Stimulated activated CD8-positive, alpha-beta memory T cell treated with anti-CD3 and anti-CD28 coated beads, Interleukin-7, amount 100 ng/mL, for 24 hours (primary cell): ENCODE measurements at places on chromosomes 4 and X.

GRCh38 chrX:9788911-9789310 lies 2.7 kb downstream of the SHROOM2 start:
- DNase-seq, result no peak

GRCh38 chr4:123953566-123953965 lies 557.0 kb downstream of the SPRY1 start:
- DNase-seq, result no peak

DNA sequence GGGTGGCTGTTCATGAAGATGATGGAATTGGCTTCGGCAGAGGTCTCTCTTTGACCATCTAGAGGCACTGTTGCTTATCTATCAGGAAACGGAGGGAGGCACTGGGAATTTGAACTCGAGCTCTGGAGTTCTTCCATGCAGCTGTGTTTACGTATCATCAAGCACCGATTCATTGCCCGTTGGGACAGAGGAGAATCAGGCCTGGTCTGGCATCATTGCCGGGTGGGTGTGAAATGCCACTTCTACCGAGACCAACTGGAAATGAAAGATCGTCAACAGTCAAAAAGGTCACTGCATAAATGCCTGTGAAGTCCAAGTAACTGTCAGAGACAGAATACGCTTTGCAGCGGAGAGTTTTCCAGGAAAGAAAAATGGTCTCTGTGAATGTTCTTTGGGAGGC lies 166.9 kb downstream of the ASMT start:
- no peak for DNase-seq

DNA sequence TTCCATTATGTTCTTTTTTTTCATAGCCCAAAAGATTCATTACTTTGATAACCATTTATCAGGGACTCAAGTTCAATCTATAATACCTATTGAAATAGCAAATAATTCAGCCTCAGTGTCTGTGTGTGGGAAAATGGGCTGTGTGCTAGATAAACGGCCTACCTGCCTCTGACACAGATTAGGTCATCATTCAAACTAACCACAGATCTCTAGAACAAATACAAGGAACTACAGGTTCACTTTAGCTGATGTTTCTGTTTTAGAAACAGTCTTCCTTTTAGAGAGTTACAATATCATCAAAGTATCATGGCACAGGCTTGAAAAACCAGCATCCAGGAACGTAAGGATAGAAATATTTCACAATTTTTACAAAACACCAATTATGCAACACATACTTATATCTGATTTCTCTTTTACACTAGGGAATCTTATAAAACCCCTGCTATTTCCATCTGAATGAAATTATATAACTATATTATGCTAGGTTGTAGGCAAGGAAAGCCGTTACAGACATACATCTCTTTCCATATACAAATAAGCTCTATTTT lies 56.6 kb upstream of the MAB21L2 start:
- DNase-seq, result no peak

DNA sequence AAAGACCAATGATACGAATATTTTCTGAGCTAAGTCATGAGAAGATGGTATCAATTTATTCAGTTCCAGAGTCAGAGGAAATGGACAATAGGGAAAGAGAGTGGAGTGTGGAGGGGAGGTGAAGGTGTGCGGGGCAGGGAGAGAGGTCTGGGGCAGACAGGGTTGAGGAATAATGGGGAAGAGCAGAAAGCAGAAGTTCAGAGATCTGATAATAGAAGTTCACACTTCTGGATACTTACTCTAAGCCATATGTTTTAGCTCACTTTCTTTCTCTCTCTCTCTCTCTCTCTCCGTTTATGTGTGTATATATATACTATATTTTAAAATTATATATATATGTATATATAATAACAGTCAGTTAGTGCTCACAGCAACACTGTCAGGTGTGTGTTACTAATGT lies 40.4 kb downstream of the FOXR2 start:
- DNase-seq, result no peak

DNA sequence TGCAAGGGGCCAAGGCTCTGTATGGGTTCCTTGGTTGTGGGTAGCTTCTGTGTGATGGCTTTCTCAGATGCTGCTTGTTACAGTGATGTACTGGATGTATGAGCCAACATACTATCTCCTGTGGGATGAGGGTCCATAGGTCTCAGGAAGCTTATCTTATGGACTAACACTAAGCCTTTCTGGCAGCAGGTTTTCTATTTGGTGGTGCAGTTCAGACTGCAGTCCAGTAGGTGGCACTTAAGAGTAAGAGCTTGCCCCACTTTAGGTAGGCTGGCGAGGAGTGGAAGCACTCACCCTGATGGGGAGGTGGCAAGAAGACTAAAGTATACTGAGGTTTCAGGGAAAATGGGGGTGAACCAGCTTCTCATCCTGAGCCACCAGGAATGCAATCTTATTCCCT lies 306.7 kb upstream of the MAOA start:
- peak; percentile 3 for DNase-seq

DNA sequence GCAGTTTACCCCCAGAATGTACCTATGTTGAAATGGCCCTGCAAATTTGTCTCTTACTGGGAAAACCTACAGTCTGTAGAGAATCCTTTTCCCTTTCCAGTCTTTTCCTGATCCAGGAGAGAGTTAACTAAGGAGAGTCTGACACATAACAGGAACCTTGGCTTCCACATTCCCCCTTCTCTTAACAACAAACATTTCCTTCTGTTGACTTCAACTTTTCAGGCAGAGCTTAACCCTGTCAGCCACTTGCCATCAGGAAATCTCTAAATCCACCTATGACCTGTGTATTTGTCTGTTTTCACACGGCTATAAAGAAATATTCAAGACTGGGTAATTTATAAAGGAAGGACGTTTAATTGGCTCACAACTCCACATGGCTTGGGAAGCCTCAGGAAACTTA lies 45.6 kb upstream of the GPR78 start:
- no peak for DNase-seq

DNA sequence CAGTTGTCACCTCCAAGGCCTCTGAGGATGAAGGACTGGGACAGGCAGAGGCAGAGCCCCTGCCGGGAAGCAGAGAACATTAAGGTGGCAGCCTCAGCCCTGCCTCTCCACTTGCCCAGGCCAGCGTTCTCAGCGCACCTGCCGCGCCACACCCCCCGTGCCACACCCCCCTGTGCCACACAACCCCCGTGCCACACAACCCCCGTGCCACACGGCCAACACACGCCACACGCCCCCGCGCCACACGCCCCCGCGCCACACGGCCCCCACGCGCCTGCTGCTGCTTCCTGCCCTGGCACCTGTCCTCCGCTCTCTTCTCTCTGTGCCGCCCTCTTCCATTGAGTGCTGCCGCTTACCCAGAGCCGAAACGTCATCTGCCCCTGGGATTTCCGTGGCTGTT lies 58.0 kb upstream of the ZFP42 start:
- DNase-seq, result no peak

- DNase-seq, result no peak
Observed at GRCh38 chr4:81990898-81991297, 382.9 kb downstream of the HNRNPD start.

- no peak for DNase-seq
Observed at GRCh38 chrX:48490661-48491060, 14.7 kb downstream of the FTSJ1 start.
